ENCODE measurements at places on chromosomes 3 and 15.

DNA sequence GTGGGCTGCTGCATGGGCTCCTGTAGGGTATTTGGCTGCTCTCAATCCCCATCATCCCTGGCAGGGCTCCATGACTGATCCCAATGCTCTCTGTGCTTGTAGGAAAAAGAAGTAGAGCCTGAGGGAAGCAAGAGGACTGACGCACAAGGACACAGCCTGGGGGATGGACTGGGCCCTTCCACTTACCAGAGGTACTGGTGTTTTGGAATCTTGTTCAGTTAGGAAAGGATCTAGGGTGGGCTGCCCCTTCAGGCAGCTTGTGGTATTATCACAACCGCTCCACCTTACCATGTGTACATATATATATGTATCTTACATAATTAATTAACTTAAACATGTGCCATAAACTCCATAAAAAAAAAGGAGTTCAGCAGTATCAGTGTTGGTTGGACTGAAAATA is 1.3 kb downstream of the SLC28A2 start:
- no peak for DNase-seq

- DNase-seq = no peak
Observed at GRCh38 chr3:108387063-108387462, 90.7 kb downstream of the HHLA2 start.

GRCh38 chr3:141308588-141309218 is 59.6 kb upstream of the ZBTB38 start:
- DNase-seq = peak; percentile 80

DNA sequence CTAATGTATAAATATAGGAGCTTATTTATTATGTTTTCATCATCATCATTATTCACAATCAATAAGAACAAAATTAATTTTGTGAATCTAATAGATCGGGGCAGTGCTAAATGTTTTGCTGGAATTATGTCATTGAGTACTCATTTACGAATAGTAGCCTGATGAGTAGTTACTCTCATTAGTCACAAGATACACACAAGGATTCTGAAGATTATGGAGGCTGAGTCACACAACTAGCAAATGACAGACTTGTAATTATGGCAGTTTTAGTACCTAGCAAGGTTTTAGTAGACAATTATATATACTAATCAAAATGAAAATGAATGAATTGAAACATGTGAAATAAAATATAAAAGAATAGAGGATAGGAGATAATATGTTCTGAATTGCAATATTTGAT is 954.2 kb downstream of the CADM2 start:
- peak; percentile 6 for DNase-seq

DNA sequence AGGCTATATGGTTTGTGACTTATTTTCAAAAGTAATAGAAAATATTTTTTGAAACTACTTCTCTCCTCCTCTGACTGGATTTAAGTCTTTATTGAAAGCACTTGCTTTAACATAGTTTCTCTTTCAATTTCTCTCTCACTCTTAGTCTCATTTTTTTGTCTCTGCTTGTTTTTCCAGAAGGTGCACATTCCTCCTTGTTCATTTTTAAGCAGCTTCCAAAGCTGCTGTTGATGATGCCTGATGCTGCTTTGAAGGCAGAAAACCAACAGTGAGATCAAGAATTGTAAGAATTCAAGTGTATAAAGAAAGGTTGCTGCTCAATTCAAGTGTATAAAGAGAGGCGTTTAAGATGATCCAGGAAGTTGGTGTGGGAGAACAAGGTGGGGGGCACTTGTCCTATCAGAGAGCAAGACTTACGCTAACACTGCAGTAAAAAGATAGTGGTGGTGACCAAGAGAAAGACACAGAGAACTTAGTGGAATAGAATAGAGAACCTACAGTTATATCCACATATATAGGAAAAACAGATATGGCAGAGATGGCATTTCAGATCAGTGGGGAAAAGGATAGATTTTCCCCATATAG is 12.1 kb downstream of the NR2C2 start:
- DNase-seq = no peak

GRCh38 chr3:27575499-27575898 is 91.3 kb upstream of the SLC4A7 start:
- no peak for DNase-seq

Measured in GM23248 (cell line).